ENCODE measurements at places on chromosomes 12 and 14. TPM values are rescaled to one million over a fixed set of nuclear protein-coding genes. Genes with fewer than 3 reads are reported as not detected.

The APOF gene
- polyA plus RNA-seq = 0.06 TPM

The PAN2 gene
- polyA plus RNA-seq = 79.8 TPM

The HNF1A gene
- 13.2 TPM for polyA plus RNA-seq

The KRT72 gene
- not detected for polyA plus RNA-seq

The KICS2 gene
- 5.4 TPM for polyA plus RNA-seq

The SALL2 gene
- polyA plus RNA-seq = 60.6 TPM

DNA sequence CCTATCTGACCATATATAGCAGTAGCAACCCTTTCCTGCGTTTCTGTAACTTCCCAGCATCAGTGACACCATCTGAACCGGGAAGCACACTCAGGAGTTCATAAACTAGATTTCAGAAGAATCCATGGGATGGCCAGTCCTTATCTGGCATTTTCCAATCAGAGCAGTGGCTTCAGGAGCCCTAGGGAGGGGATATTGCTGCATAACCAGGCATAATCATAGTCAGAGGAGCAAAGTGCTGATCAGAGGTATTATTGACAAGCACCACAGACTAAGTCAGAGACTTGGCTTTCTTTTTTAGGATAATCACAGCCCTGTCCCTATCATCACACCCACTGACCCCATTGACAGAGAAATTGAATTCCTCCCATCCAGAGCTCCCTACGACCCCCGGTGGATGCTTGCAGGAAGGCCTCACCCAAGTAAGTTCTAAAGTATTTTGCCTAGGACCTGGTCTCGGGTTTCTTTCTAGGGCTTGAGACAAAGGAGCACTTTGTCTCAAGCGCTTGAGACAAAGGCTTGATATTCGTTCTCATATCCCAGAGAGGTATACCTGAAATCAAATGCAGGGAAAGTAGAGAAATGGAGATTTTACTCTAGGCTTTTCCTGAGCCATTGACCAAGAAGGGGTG is 55.1 kb downstream of the FOXN4 start:
- DNase-seq = no peak

- DNase-seq = no peak
These were observed 46.3 kb downstream of the NTS start for GRCh38 chr12:85920324-85920947.

DNA sequence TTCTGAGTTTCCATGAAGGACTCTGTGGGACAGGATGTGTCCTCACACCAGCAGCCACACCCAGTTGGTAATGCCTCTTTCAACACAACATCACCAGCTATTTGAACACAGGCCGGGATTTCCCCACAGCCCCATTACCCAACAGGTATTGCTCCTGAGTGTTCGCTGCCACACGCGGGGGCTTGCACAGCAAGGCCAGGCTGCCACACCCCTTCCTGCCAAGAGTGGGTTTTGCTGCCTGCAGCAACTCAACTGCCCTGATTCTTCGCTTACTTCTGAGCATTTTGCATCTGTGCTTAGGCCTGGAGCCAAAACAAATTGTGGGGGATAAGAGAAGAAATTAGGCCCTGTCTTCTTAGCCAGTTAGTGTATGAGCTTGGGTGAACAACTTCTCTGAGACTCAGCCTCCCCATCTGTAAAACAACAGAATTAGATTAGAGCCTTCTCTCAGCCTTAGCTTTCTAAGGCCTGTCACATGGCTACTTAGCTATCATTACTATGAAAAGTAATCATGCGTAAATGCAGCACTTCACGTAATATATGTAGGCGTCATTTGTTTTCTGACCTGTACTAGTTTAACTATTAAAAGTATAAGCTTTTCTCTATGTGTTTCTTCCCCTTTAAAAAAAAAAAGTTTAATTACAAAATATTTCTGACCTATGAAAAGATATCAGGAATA is 20.0 kb downstream of the CKAP4 start:
- DNase-seq = no peak

DNA sequence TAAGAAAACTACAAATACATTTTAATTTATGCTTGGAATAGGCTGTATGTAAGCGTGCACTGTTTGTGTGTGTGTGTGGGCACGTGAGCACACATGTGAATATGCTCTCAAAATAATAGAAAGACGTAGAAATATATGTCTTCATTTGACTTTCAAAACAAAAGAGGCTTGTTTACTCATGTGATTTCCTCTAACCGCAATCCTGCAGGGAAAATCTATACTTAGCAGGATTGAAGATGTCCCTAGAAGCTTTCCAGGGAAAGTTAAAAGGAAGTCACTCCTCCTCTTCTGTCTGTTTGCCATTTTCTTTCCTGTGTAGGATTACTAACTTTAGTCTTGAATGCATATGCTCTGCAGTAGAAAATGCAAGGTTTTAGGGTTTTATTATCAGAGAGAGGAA is 404.7 kb downstream of the MDGA2 start:
- no peak for DNase-seq

- DNase-seq = no peak
These were observed 7.8 kb downstream of the ARHGEF25 start for GRCh38 chr12:57618966-57619433.

GRCh38 chr14:30085943-30086342 is 158.3 kb upstream of the PRKD1 start:
- DNase-seq = no peak

All from right renal pelvis (tissue), 4 donors.